Small intestine (tissue), 16 donors: ENCODE measurements at places on chromosomes 13 and 19. TPM values are rescaled to one million over a fixed set of nuclear protein-coding genes. Genes with fewer than 3 reads are reported as not detected.

Gene LIM2
- not detected for polyA plus RNA-seq

Gene ZNF700
- 12.2 TPM for polyA plus RNA-seq

Gene SERTAD3
- 28.6 TPM for polyA plus RNA-seq

Gene C19orf67
- not detected for polyA plus RNA-seq

Gene ICAM5
- 0.52 TPM for polyA plus RNA-seq

Gene KLK6
- 0.07 TPM for polyA plus RNA-seq

Gene RPL18A
- polyA plus RNA-seq: 1,464 TPM

Gene COPE
- polyA plus RNA-seq: 350 TPM

Gene CERS1
- not detected for polyA plus RNA-seq

Gene CPAMD8
- 7.1 TPM for polyA plus RNA-seq

Gene TLE5
- 308 TPM for polyA plus RNA-seq

Gene ZNF345
- polyA plus RNA-seq: 1.8 TPM

Gene LGALS4
- polyA plus RNA-seq: 3,710 TPM

Gene ZNF560
- polyA plus RNA-seq: not detected

Gene ODAD3
- polyA plus RNA-seq: not detected

Gene ZC3H4
- 18.0 TPM for polyA plus RNA-seq

Gene SPRYD7
- 11.9 TPM for polyA plus RNA-seq

Gene MAB21L1
- polyA plus RNA-seq: 2.4 TPM

Gene UNC13A
- 1.1 TPM for polyA plus RNA-seq

Gene IFNL4
- polyA plus RNA-seq: not detected

Gene ZNF223
- 4.1 TPM for polyA plus RNA-seq

Gene AP1M2
- 102 TPM for polyA plus RNA-seq

Gene FGF9
- polyA plus RNA-seq: 0.42 TPM

Gene NAT14
- polyA plus RNA-seq: 7.0 TPM

Gene DCT
- not detected for polyA plus RNA-seq

Gene HSH2D
- 22.7 TPM for polyA plus RNA-seq

Gene C19orf38
- polyA plus RNA-seq: 2.2 TPM
